NCI-H1417 (cell line): ENCODE measurements at places on chromosomes 6 and 20.

DNA sequence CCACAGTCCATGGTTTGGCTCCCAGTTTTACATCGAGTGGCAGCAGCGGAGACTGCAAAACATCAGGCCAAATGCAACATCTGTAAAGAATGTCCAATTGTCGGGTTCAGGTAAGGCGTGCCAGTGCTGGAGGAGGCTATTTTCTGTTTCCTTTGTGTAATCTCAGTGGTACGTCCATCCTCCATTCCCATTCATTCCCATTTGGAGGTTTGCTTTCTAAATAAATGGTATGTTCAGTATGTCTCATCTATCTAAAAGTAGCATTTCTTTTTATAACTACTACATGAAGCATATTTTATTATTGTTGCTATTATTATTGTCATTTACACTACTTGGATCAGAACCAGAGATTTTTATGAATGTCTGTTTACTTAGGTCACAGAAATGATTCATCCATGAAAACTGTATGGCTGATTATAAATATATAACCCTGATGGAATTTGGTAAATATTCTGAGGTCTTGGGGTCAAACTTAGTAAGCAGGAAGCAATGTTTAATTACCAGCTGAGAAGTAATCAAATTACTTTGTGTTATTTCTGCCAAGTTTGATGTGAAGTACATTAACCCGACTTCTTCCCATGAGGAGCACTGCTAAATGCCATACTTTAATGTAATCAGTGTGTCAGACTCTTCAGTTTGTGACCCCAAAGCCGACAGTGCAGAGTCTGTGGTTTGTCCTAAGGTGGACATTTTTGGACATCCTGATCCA lies 512.9 kb downstream of the UTRN start:
- DNase-seq, result no peak

- no peak for DNase-seq
Observed at GRCh38 chr6:130776287-130776925, 50.8 kb upstream of the SMLR1 start.

GRCh38 chr6:20400456-20401204 lies 1.0 kb upstream of the E2F3 start:
- DNase-seq, result peak; percentile 70

DNA sequence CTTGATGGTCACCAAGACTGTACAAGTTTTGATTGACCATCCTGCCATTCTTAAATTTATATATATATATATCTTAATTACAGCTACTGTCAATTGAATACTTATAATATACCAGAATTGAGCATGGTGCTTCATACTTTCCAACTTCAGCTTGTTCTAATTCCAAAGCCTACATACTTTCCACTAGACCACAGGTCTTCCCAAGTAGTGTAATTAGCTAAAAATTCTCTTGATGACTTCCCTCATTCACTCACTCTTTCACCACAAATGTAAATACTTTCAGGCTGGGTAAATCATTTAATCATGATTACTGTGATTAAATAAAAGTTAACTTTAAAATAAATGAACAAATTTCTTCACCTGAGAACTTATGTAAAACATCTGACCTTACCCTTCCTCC lies 3.4 kb downstream of the ASF1A start:
- no peak for DNase-seq

DNA sequence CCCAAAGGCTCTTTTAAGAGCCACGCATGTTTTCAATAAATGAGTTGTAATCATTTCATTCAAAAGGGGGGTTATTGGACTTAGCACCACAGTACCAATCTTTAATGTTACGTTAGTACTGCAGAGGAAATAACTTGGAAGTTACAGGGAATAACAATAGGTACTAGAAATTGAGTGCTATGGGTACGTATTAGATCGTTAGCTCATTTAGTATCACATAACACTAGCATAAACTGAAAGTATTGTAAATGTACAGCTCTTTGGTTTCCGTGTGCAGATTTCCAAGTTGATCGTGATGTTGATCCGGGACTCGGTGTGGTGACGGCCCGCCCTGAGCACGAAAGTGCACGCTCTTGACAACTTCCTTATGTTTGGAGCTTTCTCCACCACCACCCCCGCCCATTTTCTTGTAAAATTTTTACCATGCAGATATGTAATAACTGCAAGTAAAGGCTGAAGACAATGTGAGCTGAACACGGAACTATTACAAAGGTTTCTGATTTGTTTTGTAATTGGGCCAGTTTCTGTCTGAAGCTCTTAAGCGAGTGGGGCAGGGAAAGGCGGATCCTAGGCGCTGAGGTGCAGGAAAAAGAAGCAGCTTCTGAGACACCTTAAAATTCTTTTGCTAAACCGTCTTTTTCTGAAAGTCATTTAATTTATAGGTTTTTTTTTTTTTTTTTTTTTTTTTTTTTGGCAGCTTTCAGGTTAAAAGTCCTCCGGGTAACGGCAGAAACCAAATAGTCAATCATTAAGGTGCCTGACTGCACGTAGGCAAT lies 71.5 kb downstream of the HFE start:
- peak; percentile 67 for DNase-seq

GRCh38 chr20:17693444-17694001 lies 6.2 kb upstream of the BANF2 start:
- no peak for DNase-seq
